GM23338 (cell line): ENCODE measurements at places on chromosomes 6 and 20.
A peak's percentile ranks its signal among the peaks of the same experiment; 100 is the strongest.

GRCh38 chr6:69337311-69337710, 459.5 kb downstream of the LMBRD1 start:
- H3K27me3 ChIP-seq, result no peaks in the 10 kb centered on the region
- no peaks in the 10 kb centered on the region for H3K36me3 ChIP-seq
- H3K4me1 ChIP-seq, result no peaks in the 10 kb centered on the region
- no peak overlapping the region for H3K4me3 ChIP-seq
- DNase-seq, result no peak

GRCh38 chr20:60104993-60105803, 147.0 kb downstream of the CDH26 start:
- H3K27me3 ChIP-seq, result peaks cover 44% of the 10 kb centered on the region
- no peak overlapping the region for H3K4me3 ChIP-seq
- H3K36me3 ChIP-seq, result no peaks in the 10 kb centered on the region
- no peak overlapping the region for H3K27ac ChIP-seq
- peak; percentile 68 for DNase-seq

DNA sequence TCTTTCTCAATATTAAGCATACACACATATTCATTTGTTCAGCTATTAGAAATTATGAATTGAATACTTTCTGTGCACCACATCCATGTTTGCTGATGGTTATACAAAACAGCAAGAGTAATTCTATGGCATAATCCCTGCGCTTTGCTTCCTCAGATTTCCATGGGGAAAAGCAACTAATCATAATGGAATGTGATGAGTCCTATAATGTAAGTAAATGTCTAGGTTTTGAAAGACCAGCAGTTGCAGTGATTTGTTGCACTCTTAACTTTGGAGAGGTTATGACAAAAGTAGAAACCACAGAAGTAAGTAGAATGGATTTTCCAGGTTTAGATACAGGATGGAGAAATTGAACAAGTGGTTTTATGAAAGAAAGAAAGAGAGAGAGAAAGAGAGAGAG, 652.1 kb downstream of the CBLN4 start:
- H3K36me3 ChIP-seq, result peaks cover 8% of the 10 kb centered on the region; the same call in 1 of the 2 replicates
- no peak overlapping the region for H3K4me3 ChIP-seq
- DNase-seq, result no peak
- H3K27ac ChIP-seq, result no peak overlapping the region

DNA sequence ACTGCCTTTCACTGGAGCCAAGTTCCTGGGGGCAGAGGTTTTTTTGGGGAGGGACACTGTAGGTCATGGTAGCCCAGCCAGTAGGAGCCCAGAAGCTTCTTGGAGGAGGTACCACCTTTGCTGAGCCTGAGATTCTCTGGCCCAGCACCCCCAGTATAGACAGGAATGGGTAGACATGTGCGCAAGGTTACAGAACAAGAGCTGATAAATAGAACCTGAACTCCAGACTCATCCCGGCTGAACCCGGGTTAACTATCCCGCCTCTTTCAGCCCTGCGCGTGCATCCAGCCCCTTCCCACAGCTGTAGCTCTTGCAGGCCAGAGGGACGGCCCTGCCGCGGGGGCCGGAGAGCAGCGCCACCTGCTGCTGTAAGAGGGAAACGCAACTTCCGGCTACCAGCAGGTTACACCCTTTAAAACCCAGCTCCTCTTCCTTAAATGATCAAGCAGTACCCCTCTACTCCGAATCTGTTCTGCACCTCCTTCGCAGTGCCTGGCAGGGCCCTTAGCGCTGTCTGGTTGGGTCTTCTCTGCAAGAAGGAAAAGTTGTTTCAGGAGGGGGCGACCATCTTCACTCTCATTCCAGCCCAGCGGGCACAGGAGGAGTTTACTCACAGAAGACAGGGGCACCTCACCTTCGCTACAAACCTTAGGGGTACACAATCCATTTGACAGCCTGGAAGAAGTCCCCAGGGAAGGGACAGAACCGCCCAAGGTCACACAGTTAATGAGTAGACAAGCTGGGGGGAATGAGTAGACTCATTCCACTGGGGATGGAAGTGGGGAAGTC, 7.5 kb downstream of the SRXN1 start:
- no peaks in the 10 kb centered on the region for H3K27me3 ChIP-seq
- H3K4me3 ChIP-seq, result no peak overlapping the region
- 0 out of 2 replicates have a peak, but pooled peaks cover 4% of the 10 kb centered on the region for H3K4me1 ChIP-seq
- 0 out of 2 replicates have a peak overlapping the region, but pooled peaks have one; percentile 15 for H3K27ac ChIP-seq

DNA sequence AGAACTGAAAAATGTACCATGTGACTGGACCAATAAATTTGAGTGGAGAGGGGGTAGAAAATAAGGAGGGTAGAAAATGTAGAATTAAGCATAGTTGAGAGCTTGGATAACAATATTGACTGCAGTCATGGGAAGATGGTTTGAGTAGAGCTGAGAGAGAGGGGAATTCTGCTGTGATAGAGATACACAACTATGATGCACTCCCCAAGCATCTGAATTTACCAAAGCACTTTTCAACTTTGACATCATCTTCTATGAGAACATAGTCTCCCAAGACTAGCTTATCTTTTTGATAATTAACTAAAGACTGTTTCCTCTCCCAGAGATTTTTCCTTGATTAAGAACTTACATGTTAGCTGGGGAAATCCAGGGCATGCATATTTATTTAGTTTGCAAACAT, 103.1 kb downstream of the TNFRSF21 start:
- no peaks in the 10 kb centered on the region for H3K4me1 ChIP-seq
- no peak overlapping the region for H3K4me3 ChIP-seq
- no peaks in the 10 kb centered on the region for H3K36me3 ChIP-seq
- H3K27ac ChIP-seq, result no peak overlapping the region
- DNase-seq, result no peak
- no peaks in the 10 kb centered on the region for H3K27me3 ChIP-seq

DNA sequence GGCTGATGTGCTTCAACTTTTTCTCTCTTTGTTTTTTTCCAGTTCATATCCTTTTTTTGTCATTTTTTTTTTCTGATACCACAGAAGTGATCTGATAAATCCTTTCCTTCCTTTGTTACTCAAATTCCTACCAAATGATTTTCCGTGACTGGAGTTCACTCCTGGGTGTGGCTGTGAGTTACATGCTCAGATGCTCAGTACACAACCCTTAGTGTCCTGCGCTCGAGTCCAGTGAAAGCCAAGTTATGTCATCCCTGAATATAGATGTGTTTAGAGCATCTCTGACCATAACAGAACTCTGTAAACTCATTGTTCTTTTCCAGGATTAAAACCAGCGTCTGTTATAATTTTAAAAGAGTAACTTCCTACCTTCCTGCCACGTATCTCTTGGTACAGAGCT, 147.2 kb upstream of the AKAP12 start:
- no peak for DNase-seq
- H3K4me1 ChIP-seq, result peaks cover 18% of the 10 kb centered on the region
- H3K27ac ChIP-seq, result no peak overlapping the region
- no peaks in the 10 kb centered on the region for H3K27me3 ChIP-seq

GRCh38 chr6:12890171-12890790, 173.7 kb downstream of the PHACTR1 start:
- H3K36me3 ChIP-seq, result peaks cover 6% of the 10 kb centered on the region; the same call in 1 of the 2 replicates
- no peak overlapping the region for H3K27ac ChIP-seq
- H3K27me3 ChIP-seq, result no peaks in the 10 kb centered on the region
- peak; percentile 66 for DNase-seq

DNA sequence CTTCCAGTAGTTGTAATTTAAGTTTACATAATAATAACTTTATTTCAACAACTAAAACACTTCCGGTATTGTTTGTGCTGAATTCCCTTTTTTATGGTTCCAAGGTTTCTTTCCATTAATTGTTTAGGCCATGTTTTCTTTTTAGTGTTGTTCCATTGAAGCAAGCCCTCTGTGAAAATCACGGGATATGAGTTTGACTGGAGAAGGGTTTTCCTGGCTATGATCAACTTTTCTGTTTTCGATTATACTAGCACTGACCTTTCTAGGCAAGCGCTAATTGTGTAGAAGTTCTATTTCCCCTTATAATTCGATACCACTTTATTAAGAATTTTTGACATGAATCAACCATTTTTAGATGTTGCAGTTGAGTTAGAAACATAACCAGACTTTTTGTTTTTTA, 2.4 kb downstream of the LAMA2 start:
- no peak for DNase-seq
- H3K27ac ChIP-seq, result no peak overlapping the region
- no peaks in the 10 kb centered on the region for H3K27me3 ChIP-seq
- no peak overlapping the region for H3K4me3 ChIP-seq
- H3K4me1 ChIP-seq, result peaks cover 14% of the 10 kb centered on the region

DNA sequence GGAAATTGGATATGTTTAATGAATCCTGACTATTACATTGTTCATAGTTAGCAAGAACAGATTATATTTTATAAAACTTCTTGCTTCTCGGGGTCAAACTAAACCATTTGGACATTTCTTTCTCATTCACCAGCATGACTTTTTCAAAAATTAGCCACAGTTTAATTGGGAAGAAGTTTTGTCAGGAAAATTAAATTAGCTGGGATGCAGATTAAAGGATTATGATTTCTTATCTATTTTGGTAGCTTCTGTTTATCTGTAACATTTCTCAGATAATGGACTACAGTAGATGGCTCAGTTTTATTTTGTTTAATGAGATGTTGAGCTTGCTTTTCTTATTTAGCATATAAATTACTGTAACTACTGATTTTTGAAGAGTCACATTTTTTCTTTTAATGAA, 26.4 kb upstream of the TMX4 start:
- no peaks in the 10 kb centered on the region for H3K4me1 ChIP-seq
- H3K36me3 ChIP-seq, result no peaks in the 10 kb centered on the region
- H3K4me3 ChIP-seq, result no peak overlapping the region
- DNase-seq, result no peak

DNA sequence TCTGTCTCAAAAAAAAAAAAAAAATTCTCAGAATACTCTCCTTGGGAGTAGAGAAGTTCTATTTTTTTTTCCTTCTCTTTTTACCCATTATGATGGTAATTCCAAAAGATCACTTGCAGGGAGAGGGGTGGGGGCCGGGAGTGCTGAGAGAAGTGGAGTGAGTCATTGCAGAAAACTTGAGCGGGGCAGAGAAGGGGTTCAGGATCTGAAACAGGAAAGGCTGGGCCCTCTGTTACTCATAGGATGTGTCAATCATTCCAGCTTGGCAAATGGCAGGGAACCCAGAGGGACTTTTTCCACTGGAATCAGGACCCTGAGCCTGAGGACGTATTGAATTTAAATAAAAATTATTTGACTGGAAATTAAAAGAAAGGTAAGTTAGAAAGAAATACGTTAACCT, 111.4 kb upstream of the ARMC2 start:
- no peaks in the 10 kb centered on the region for H3K36me3 ChIP-seq
- H3K4me1 ChIP-seq, result peaks cover 40% of the 10 kb centered on the region
- peak; percentile 82 for DNase-seq
- no peak overlapping the region for H3K27ac ChIP-seq
- H3K4me3 ChIP-seq, result no peak overlapping the region
- 0 out of 2 replicates have a peak, but pooled peaks cover 10% of the 10 kb centered on the region for H3K27me3 ChIP-seq

DNA sequence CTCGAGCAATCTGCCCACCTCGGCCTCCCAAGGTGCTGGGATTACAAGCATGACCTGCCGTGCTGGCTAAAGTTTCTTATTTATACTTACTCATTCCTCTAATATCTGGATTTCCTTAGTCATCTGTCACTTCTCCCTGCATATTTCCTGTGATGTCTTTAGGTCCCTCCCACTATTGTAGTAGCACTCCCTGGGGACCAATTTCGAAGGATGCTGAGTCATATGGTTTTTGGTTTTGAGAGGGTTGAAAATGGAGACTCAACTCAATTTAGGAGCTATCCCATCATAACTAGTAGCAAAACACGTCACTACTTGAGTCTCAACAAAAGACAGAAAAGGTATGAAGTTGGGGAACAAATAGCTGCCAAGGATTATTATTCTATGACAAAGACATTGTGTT, 20.2 kb downstream of the MCUR1 start:
- H3K4me1 ChIP-seq, result no peaks in the 10 kb centered on the region
- no peaks in the 10 kb centered on the region for H3K27me3 ChIP-seq
- no peak overlapping the region for H3K27ac ChIP-seq
- peaks cover 13% of the 10 kb centered on the region; the same call in 1 of the 2 replicates for H3K36me3 ChIP-seq
- DNase-seq, result no peak

DNA sequence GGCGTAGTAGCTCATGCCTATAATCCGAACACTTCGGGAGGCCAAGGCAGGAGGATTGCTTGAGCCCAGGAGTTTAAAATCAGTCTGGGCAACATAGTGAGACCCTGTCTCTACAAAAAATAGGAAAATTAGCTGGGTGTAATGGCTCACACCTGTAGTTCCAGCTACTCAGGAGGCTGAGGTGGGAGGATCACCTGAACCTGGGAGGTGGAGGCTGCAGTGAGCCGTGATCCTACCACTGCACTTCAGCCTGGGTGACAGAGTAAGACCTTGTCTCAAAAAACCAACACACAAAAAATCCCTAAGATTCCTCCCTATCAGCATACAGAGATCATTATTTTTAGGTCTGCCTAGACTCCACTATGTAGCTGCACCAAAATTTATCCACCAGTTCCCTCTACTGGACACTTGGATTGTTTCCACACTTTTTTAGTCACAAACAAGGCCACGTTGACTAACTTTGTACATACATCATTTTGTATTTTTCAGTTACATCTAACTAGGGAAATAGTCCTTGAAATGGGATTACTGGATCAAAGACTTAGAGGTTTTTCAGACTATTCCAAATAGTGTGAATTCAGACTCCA, 3.6 kb upstream of the PHF1 start:
- peaks cover 43% of the 10 kb centered on the region for H3K36me3 ChIP-seq
- no peak overlapping the region for H3K4me3 ChIP-seq
- no peaks in the 10 kb centered on the region for H3K27me3 ChIP-seq
- no peak for DNase-seq
- H3K27ac ChIP-seq, result no peak overlapping the region

DNA sequence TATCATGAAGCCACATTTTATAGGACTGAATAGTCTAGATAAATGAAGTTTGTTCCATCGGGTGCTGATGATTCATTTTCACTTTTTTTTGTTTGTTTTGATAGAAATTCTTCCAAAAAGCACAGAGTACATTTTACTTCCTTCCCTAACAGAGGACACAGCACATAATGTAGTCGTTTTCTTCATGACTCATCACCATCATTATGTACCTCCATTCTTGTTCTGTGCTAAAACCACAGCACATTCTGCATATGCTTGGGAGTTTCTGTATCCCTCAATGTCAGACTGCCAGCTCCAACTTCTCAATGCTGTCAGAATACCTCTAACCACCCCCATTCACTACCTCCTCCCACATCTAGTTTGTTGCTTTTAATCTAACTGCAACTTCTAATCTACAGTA, 1004.9 kb upstream of the ADGRB3 start:
- H3K4me3 ChIP-seq, result no peak overlapping the region
- no peaks in the 10 kb centered on the region for H3K27me3 ChIP-seq
- DNase-seq, result no peak
- H3K27ac ChIP-seq, result no peak overlapping the region

- no peak for DNase-seq
- no peaks in the 10 kb centered on the region for H3K36me3 ChIP-seq
- no peak overlapping the region for H3K4me3 ChIP-seq
- peaks cover 8% of the 10 kb centered on the region for H3K4me1 ChIP-seq
- H3K27me3 ChIP-seq, result no peaks in the 10 kb centered on the region
These were observed 227.2 kb downstream of the TMEM242 start for GRCh38 chr6:157096105-157096504.
